ENCODE measurements at places on chromosomes 4 and X.

- DNase-seq = no peak
These were observed 77.4 kb downstream of the MTMR1 start for GRCh38 chrX:150770623-150771022.

DNA sequence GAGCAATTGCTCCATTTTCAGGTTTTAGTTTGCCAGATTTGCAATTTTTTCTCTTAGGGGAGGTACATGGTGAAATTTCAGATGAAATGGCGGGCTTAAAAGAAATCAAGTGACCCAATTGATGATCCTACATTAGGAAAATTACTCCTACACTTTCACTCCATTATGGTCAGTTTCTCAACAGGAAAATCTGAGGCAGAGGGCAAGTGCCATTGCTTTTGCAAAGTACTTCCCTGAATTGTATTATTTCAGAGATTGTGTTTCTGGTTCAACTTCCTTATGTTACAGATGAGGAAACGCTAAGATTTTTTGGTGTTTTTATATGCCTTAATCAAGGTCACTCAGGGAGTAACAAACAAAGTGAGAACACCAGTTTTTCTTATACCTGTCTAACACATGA is 302.2 kb downstream of the ARAP2 start:
- DNase-seq = no peak

DNA sequence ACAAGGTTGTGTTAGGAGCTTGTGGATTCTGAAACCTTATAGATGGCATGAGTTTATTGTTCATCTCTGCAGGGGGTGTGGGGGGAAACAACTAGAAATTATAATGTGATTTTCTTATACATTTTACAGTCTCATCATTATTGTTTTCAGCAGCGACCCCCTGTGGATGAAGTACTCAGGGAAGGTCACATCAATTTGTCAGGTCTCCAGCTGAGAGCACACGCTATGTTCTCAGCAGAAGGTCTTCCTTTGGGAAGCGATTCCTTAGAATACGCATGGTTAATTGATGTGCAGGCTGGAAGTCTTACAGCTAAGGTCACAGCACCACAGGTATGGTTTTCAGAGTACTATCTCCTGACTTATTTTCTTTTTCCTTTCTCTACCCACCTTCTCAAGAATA is 72.2 kb downstream of the BLTP1 start:
- no peak for DNase-seq

- DNase-seq = no peak
These were observed 69.3 kb upstream of the IL2 start for GRCh38 chr4:122525865-122526264.

DNA sequence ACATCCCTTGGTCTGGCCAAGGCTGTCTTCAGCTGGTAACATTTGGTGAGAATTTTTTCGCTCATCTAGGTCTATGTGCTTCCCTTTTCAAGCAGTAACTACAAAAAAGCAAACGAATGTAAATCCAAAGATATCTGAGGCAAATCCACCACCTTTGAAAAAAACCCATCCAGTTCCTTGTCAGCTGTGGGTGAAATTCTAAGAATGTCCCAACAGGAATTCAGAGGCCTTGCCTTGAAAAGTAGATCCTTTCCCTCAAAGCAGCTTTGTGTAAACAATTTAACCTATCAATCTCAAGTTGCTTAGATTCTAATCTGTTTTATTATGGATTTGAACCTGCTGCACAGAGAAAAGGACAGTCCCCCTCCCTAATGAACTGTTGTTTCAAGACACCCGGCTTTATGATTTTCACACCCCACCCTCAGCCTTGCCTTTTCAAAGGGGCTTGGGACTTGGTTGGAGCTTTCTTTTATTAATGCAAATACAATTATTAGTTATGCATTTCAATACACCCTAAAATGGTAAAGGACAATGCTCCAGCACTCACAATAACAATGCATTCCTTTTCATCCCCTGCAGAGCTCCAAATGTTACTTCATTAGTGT is 166.6 kb downstream of the LDB2 start:
- no peak for DNase-seq

- no peak for DNase-seq
These were observed 105.3 kb downstream of the CPZ start for GRCh38 chr4:8697826-8698225.

DNA sequence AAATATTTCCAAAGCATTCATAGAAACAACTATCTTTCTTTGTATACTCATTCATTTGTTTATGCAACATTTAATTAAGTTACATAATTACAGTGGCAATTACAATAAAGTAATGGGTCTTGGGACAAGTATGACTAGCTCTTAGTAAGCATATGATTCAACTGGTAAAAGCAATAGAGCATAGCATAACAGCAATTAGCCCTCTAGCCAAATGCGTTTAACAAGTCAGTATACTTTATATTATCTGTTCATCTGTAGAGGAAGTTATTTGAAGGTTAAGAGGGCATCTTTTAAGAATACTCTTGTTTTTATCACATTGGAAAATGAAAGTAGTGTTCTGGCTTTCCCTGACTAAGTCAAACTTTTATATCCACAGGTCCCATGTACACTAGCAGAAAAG is 198.1 kb upstream of the UGT8 start:
- no peak for DNase-seq

- DNase-seq = no peak
These were observed 26.0 kb upstream of the SLC25A5 start for GRCh38 chrX:119442286-119442685.

- DNase-seq = no peak
These were observed 65.8 kb downstream of the SLC9A7 start for GRCh38 chrX:46693149-46693548.

All from stimulated activated CD8-positive, alpha-beta memory T cell treated with anti-CD3 and anti-CD28 coated beads, Interleukin-2, amount 100 ng/mL, for 48 hours (primary cell).